ENCODE measurements at places on chromosomes 6 and 20.

GRCh38 chr20:57653910-57654309 is 33.7 kb upstream of the ZBP1 start:
- DNase-seq, result no peak

GRCh38 chr6:16321826-16322225 is 83.4 kb downstream of the GMPR start:
- DNase-seq, result no peak

DNA sequence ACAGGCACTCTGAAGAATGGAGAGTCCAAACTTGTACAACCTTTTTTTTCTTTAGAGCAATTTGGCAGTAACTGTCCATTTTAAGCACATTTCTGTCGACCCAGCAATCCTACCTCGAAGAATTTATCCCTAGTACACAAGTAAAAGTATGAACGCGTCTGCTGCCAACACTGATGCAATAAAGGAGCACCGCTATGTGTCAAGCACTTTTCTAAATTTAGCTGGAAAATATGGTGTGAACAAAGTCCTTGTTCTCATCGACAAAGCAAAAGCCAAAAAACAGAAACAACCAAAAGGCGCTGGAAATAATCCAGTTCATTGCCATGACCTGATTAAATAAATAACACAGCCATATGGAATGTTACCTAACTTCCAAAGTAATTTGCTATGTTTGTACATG is 1.1 kb downstream of the DPM1 start:
- DNase-seq, result no peak

GRCh38 chr6:157596886-157597285 is 215.9 kb downstream of the ZDHHC14 start:
- no peak for DNase-seq

GRCh38 chr6:5684320-5685053 is 322.2 kb downstream of the NRN1 start:
- no peak for DNase-seq

- no peak for DNase-seq
These were observed 44.3 kb downstream of the OR2B2 start for GRCh38 chr6:27867945-27868300.

- DNase-seq, result no peak
These were observed 35.1 kb upstream of the FUCA2 start for GRCh38 chr6:143546599-143546998.

GRCh38 chr6:140590641-140591040 is 1216.2 kb upstream of the CITED2 start:
- no peak for DNase-seq

DNA sequence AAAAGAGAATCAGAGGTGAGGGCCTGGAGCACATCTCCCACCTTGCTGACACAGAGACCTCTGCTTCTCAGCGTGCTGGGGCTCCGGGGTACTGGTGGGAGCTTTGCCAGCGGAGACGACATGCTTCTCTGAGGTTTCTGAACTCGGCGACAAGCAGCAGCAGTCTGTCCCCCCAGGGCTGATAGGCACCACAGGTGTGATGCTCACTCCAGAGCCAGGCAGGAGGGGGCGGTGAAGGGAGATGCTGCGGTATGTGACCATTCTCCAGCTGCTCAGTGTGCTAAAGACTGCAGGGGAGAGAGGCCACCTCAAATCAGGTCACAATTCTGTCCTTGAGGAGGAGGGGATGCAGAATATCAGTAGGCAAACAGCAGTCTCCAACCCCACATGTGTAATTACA is 219.9 kb downstream of the ALDH8A1 start:
- DNase-seq, result no peak

- no peak for DNase-seq
These were observed 95.5 kb upstream of the TRAF3IP2 start for GRCh38 chr6:111701146-111701545.

GRCh38 chr6:96304997-96305396 is 216.6 kb upstream of the UFL1 start:
- no peak for DNase-seq

DNA sequence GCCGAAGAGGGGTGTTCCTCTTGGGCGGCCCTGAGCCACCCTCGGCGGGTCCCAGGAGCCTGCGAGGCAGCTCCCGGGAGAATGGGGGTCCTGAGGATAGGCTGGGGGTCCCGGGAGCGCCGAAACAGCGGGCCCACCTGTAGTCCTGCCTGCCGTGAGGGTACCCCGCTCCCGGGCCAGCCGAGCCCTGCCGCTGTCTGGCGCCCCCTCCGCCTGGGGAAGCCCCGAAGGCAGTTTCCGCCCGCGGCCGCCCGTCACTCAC is 280 bp downstream of the SPATA2 start:
- no peak for DNase-seq

DNA sequence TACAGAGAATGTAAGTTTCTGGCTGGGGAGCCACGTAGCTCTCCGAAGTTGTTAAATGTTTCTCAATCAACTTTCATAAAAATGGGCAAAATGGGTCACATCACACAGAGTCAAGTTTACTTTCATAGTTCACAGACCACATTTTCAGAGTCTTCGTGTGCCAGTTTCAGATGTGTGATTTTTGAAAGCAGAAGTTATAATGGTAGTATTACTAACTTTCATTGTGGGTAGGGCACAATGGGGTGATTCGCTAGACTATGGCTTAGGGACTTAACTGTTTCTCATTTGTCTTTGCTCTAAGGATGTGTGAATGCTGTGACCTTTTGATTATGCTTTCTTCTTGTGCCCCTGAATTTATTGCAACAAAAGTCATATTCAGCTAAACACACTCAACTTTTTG is 109.0 kb upstream of the SUPT3H start:
- DNase-seq, result no peak

GRCh38 chr20:32457479-32457986 is 99.4 kb downstream of the ASXL1 start:
- peak; percentile 51 for DNase-seq

DNA sequence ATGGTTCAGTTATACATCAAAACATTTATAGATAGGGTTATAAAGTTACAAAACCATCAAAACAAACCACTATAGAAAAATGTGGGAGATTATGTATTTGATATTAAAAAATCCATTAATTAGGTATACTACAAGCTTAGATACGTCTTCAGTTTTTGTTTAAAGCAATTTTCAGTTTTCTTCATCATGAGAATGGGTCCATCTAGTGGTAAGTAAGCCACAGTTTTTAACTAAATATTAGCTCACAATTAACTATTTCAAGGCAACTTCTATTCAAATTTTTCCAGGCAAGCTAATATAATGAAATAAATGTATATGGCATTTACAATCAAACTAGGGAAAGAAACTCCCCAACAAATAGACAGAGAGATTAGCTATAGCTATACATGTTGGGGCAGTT is 44.4 kb downstream of the RNGTT start:
- DNase-seq, result no peak

DNA sequence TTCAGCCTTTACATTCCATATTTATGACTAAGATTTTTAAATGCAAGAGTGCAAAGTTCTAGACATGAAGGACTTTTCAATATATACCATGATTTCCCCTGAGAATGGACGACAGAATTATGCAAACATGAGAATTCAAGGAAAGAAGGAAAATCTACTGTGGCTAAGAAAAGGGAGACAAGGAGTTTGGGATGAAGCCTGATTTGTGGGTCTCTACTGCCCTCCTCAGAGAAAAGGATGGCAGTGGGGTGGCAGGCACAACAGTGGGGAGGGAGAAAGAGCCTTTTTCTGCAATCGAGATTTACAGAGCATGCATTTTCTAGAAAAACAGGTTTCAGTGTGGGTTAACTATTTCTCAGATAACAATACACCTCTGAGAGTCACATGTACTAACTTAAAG is 466.9 kb upstream of the NRSN1 start:
- no peak for DNase-seq

GRCh38 chr6:166460473-166461437 is 78.0 kb upstream of the MPC1 start:
- DNase-seq, result no peak

DNA sequence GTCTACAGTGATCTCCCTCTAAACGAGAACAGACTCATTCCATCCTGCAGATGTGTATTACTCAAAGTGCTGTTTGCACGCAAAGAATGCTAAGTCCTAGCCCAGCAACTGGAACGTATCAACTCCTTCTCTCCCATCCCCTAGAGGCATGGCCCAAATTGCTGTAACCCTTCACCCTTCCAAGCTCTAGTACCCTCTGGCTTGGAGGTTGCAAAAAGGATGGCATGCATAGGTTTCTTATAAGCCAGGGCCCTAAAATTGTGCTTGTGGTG is 71.5 kb upstream of the TGM3 start:
- no peak for DNase-seq

GRCh38 chr6:107030151-107030550 is 2.2 kb downstream of the MTRES1 start:
- no peak for DNase-seq

GRCh38 chr6:76351275-76351674 is 278.8 kb upstream of the IMPG1 start:
- DNase-seq, result no peak

DNA sequence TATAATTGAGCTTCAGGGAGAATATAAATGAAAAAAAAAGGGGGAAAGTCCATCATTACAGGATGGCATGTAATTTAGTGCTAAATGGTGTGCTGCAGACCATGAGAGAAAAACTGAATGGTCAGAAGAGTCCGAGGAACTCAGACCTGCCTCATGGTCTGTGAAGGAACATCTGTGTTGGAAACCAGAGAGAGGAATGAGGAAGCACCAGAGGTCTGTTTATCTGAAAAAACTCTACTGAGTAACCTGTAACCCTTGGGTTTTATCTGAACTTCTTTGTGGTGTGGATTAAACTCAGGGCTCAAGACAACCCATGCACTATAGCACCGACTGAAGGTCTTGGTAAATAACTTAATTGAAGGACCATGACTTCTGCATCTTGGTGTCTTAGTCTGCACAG is 108.1 kb downstream of the RNF144B start:
- no peak for DNase-seq

- no peak for DNase-seq
These were observed 73.1 kb downstream of the SNAP25 start for GRCh38 chr20:10291568-10292248.

DNA sequence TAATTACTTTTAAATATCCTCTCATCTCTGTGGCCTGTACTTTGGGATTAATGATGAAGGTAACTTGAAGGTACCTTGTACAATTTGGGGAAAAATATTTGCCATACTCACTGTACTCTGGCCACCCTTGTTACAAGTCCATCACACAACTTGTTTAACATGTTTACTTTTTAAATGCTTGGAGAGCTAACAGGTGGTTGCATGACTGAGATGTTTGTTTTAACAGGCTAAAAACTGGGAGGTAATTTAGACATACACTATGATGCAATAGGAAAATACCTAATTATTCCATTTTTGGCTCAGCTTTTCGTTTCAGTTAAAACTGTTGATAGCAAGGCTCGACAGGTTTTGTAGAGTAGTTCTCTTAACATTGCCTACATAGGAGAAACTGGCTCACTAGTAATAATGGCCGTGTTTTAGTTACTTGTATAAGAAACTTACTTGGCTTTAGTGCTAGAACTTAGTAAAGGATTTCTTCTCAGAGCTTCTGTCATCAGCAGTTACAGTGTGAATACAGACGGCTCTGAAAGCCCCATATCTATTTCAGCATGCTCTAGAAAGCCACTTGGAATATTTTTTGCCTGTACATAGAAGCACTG is 489.8 kb upstream of the SOX4 start:
- no peak for DNase-seq

- DNase-seq, result peak; percentile 17
These were observed 1.6 kb downstream of the UTRN start for GRCh38 chr6:144286503-144287393.

GRCh38 chr20:1263853-1264252 is 2.2 kb upstream of the SNPH start:
- no peak for DNase-seq

- DNase-seq, result peak; percentile 79
These were observed 40.5 kb upstream of the ZNF831 start for GRCh38 chr20:59123011-59123677.

DNA sequence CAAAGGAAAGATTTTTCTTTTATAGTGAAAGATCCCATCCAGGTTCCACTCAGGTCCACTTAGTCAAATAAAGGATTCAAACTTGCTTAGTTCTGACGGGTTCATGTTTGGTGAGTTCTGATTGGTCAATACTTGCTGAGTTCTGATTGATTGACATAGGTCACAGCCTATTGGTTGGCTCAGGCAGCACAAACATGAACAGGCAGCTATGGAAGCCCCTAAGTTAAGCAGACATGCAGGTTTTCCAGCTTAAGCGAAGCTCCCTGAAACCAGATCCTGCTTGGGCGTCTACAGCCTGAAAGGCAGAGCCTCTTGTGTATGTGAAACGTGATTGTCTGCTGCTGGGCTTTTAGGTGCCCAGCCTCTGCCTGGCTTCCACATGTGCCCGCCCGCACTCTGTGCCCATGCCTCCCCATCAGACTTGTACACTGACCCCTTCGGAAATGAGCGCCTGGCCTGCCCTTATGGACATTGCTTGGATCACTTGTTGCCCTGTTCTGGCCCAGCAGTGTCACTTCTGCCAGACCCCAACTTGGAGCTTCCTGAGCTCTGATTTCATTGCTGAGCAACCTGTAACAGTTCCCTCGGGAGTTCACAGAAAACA is 45.4 kb upstream of the ECI2 start:
- peak; percentile 17 for DNase-seq

DNA sequence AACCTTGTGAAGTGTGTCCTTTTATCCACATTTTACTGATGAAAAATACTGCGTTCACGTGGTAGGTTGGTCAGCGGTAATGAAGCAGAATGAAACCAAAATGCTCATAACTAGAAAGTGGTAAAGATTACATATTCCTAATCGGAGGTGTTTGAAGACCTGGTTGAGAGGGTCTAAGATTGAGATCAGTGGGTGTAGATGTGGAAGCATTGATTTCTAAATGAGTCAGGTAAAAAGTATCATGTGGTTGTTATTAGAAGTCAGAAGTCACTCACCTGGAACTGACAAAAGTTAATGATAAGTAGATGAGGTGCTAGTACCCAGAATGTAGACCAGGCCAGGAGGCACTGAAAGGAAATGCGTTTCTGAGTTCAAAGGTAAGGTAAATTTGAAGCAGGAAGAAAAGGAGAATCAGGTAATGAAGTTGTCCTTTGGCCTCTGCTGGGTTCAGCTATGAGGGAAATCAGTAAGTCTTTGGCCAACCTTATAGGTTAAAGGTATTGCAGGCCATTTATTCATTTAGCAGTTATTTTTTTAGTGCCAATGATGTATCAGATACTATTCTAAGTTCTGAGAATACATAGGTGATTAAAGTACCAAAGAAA is 31.2 kb downstream of the FAM83B start:
- no peak for DNase-seq

DNA sequence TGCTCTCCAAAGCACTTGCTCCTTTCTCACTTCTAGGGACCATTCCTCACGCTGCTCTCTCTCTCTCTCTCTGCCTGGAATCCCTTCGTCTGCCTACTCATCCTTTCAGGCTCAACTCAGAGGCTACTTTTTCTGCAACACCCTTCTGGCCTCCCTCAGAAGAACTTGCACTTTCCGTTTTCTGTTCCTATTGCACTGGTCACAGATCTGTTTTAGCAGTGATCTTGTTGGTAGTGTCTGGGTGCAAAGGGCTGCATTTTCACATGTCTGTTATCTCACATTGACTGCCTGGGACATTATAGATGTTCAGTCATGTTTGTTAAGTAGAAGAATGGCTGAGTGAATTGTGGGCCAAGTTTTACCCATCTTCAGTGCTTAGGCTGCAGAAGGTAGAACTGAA is 63.5 kb downstream of the RIN2 start:
- no peak for DNase-seq
